CD4-positive, alpha-beta T cell treated with Interleukin-21 for 1 hour (primary cell): ENCODE measurements at places on chromosomes 7 and 10.

DNA sequence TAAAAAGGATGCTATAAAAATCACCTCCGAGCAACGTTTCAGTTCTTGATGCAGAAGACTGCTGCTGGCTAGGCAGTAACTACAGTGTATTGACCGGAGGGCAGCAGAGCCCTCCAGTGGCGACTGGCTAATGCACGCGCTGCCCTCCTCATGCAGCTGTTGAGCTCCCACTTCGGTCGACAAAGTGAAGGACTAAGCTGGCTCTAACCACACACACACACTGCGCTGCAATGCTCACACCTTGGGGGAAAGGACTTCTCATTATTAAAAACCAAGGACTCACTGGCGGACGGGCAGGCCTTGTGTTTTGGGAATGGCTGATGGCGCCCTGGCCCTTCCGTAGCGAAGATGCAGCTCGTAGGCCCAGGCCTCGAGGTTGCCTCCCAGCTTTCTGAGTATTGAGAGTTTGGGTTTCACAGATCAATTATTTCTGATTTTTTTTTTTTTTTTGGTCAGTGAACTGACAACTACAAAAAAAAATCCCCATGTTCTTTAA lies 120.9 kb upstream of the DIP2C start:
- no peak for DNase-seq

- peak; percentile 69 for DNase-seq
These were observed 4.1 kb downstream of the KCNIP2 start for GRCh38 chr10:101839416-101840063.

DNA sequence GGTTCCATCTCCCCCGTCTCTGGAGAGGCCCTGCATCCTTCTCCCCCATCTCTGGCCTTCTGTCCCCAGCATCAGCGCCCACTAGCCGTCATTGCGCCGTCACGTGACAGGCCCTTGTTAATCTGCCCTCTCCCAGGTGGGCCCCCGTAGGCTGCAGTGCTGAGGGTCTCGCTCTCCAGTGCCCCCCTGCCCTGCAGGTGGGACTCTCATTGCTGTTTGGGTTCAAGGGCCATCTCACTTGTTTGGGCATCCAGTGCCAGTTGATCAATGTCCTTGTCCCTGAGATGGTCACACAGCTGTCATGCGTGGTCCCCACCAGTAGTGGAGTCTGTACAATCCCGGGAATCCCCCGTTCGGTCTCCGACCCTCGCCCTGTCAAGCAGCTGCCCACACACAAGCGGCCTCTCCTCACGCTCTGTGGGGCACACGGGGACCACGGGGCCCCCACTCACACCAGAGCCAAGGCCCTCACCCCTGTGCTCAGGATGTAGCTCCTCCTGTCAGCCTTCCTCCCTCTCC lies 114.0 kb downstream of the INPP5A start:
- DNase-seq, result no peak

GRCh38 chr10:62047960-62048383 lies 146.5 kb downstream of the ARID5B start:
- peak; percentile 59 for DNase-seq

GRCh38 chr10:112835944-112836451 lies 114.0 kb upstream of the TCF7L2 start:
- DNase-seq, result no peak

DNA sequence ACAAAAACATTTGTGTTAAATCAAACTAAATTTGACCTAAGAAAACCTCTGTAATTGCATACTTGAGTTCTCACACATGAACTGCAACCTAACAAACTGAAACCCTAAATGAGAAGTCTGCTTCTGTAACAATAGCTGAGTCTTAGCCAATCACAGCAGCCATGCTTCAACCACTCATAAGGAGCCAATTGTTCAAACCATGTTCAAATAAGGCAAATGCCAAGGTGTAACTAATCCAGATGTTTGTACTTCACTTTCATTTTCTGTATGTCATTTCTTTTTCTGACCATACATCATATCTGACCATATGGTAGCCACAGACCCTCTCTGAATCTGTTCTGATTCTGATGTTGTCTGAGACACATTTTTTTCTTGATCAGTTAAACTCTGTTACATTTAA lies 47.5 kb upstream of the ANTXRL start:
- no peak for DNase-seq

DNA sequence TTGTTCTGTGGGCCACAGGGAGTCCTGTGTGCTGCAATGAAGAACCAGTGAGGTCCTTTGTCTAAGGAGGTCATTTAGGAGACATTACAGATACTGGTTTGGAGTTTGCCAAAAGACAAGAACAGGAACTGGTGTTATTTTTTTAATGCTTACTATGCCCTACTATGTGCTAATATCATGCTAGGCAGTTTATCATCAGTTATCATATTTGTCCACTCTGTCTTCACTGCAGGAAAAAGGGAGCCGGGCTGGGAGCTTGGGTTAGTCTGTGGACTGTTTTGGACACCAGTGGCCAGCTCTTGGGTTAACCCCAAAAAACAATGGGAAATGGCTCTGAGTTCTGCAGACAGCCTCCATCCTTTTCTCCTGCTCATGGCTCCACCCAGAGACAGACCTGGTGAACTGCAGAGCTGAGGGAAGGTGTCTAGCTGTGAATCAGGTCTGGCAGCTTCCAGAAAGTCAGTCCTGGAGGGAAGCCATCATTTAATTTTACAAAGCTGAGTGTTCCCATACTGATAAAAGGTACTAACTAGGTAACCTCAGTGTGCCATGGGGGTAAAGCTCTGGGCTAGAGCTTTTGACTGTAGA lies 101.2 kb upstream of the ZNF746 start:
- no peak for DNase-seq

DNA sequence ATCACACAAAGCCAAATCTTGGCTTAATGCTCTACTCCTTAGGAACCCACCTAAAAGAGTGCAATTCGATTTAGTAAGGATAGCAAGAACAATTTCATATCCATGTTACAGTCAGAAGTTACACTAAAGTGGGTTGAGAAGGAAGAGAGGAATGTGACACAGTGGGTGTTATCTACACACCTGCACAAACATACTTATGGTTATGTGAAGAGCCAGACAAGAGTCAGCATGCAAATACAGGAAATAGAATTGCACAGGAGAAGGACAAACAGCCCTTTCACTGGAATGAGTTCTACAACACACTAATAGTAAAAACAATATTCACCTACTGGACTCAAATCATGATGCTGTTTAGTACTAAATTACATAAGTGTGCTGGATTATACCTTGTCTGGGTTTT lies 262.8 kb downstream of the DGKB start:
- DNase-seq, result no peak

DNA sequence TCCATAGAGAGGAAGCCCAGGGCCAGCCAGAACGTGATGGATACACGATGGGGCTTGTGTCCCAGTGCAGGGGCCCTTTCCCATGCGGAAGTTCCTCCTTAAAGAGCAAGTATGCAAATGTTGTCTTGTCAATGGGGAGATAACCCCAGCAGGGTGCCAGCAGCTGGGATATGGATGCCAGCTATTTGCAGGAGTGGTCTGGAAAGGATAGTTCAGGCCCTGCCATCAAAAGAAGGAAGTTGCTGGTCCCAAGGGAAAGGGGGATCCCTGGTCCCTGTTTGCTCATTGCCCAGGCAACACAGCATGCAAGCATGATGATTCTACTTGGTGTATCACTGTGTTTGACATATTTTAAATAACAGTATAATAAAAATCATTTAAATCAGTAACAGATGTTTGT lies 73.1 kb upstream of the HECW1 start:
- DNase-seq, result no peak

GRCh38 chr10:22737587-22737986 lies 23.2 kb upstream of the PIP4K2A start:
- DNase-seq, result no peak

DNA sequence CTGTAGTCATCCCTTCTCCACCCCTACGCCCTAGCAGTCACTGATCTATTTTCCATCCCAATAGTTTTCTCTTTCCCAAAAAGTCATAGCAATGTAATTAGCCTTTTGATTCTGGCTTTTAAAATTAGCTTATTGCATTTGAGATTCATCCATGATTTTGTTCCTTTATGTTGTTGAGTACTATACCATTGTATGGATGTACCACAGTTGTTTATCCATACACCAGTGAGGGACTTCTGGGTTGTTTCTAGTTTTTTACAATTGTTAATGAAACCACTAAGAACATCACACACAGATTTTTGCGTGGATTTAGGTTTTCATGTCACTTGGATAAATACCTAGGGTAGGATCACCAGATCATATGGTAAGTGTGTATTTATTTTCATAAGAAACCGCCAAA lies 16.1 kb downstream of the FHIP2A start:
- DNase-seq, result no peak

- DNase-seq, result no peak
These were observed 408.6 kb upstream of the PFKP start for GRCh38 chr10:2658780-2659179.

DNA sequence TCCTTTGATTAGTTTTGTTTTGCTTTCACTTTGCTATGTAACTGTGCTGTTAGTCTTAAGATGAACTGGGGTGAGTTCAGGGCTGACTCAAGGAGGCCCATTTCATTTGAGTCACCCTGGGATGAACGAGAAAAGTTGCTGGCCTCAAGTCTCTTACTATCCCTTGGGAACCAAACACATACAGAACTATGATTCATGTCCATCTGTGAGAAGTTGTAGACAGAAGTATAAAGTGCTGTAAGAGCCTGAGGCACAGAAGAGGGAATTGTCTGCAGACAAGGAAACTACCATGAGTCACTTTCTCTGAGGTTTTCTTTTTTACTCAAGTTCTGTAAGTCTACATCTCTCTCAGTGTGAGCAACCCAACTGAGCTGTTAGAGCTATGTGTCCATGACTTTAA lies 179.8 kb upstream of the CSTF2T start:
- no peak for DNase-seq

- no peak for DNase-seq
These were observed 25.6 kb downstream of the STYXL1 start for GRCh38 chr7:76022026-76022780.
